IMR-90 (cell line): ENCODE measurements at places on chromosomes 2 and 18. TPM values are rescaled to one million over a fixed set of nuclear protein-coding genes. Genes with fewer than 3 reads are reported as not detected.
A peak's percentile ranks its signal among the peaks of the same experiment; 100 is the strongest.

EPAS1 gene
- 21.9 and 40.7 TPM in 2 replicates for total RNA-seq

APOB gene
- total RNA-seq, result under 0.01 TPM in 2 replicates

NEU2 gene
- total RNA-seq, result not detected in 2 replicates

SMPD4 gene
- 8.6 and 10.6 TPM in 2 replicates for total RNA-seq

C2orf76 gene
- 9.7 and 10.6 TPM in 2 replicates for total RNA-seq

BOLL gene
- total RNA-seq, result not detected in 2 replicates

- DNase-seq, result peak; percentile 61
Measured at GRCh38 chr2:158756976-158757375, 38.1 kb upstream of the DAPL1 start.

GRCh38 chr18:267380-267687, 513 bp downstream of the THOC1 start:
- DNase-seq, result no peak

- DNase-seq, result no peak
Measured at GRCh38 chr18:25704071-25704470, 352.1 kb upstream of the ZNF521 start.

DNA sequence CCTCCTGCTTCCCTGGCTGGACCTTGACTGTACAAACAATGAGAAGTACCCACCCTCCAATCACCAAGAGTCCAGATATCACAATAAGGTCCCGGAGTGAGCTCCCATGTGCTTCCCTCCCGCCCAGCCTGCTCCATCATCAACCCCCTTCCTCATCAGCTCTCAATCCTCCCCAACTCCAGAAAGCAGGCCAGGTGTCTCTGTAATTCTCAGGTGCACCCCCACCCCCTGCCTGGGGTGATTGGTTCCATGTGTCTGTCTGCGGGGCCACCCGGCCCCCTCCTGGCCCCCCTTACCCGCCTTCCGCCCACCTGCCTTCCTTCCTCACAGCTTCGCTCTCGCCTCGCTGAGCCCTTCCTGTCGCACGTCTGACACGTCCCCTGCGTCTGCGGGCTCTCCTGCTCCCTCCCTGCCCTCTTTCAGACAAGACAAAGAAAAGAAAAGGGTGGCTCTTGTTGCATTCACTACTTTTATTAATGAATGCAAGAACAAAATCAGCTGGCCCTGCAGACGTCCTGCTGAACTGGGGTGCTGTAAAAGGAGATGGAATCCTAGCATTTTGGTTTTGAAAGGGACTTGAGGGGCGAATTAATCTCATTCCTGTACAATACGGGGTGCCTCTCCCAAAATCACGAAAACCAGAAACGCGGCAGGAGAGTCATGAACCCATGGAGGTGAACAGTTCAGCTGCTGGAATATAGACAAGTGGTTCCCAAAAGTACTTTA, 26.5 kb upstream of the IGFBP2 start:
- DNase-seq, result no peak

DNA sequence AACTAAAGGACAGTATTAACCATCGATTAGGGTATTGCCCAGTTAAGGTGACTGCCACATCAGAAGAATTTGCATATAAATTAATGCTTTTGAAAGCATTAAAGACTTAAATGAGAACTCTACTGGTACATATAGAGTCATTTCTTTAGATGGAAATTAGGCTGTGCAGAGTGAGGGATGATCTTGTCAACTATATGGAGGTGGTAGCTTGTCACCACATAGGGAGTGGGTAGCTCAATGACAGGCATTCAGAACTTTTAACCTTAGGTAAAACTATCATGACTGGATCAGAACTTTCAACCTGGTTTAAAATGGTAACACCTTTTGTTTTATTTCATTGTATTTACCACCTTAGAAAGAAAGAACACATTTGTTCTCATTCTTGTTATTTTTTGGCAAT, 384.6 kb upstream of the LRRTM1 start:
- no peak for DNase-seq

DNA sequence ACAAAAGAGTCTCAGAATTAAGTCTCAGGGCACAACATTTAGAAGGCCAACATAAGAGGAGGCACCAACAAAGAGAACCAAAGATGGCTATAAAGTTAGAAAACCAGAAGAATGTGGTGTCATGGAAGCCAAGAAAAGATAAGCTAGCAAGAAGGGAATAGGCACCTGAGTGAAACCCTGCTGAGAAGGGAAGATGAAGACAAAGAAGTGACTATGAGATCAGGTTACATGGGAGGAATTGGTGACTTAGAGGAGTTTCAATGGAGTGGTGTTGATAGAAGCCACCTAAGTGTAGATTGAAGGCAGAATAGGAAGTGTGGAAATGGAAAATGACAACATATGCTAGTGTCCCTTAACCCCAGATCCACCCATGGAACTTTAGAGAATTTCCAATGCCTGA, 327.6 kb upstream of the KCNJ3 start:
- no peak for DNase-seq

DNA sequence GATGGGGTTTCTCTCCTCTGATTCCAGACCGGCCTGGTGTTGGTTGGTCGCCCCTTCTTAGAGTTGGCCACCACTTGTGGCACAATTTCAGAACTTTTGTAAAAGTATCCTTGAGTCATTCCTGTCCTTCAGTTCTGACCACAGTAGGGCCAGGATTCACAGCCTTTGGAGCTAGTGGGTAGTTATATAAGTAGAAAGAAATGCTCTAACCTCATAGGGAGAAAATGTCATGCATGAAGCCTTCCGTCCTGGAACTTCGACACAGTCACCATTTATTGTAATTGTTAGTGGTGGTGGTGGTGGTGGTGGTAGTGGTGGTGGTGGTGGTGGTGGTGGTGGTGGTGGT, 65.4 kb downstream of the EPAS1 start:
- DNase-seq, result peak; percentile 24

DNA sequence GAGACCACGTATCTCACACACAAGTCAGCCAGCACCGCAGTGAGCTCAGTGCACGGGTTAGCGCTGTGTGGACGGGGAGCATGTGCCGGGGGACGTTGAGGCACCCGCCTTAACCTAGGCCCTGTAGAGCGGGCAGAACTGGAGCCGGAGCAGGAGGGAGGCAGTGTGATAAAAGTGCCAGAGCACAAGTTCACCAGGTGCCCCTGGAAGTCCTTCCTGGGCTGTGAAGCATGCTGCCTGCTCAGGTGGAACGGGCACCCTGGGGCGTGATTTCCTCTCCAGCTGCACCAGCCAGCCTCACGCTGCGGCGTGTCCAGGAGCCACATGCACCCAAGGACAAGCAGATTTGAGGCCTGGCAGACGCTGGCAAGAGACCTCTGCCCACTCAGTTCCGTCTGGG, 50.3 kb downstream of the ITGB1BP1 start:
- no peak for DNase-seq

DNA sequence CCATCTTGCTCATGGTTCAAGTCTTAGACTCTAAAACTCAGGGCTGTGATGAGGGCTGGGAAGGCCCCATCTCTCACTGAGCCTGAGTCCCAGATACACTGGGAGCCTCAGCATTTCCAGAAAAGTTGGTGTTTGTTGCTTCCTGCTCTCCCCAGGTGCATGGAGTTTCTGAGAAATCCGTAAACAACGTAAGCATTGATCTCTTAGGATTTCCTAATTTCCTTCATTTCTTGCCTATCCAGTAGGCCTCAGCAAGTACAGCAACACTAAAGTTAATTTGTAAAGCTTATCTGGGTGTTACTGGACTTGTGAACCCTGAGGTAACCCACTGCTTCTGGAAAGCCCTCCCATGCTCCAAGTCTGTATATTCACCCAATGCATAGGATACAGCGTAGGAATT, 199.4 kb upstream of the SIX3 start:
- DNase-seq, result no peak

DNA sequence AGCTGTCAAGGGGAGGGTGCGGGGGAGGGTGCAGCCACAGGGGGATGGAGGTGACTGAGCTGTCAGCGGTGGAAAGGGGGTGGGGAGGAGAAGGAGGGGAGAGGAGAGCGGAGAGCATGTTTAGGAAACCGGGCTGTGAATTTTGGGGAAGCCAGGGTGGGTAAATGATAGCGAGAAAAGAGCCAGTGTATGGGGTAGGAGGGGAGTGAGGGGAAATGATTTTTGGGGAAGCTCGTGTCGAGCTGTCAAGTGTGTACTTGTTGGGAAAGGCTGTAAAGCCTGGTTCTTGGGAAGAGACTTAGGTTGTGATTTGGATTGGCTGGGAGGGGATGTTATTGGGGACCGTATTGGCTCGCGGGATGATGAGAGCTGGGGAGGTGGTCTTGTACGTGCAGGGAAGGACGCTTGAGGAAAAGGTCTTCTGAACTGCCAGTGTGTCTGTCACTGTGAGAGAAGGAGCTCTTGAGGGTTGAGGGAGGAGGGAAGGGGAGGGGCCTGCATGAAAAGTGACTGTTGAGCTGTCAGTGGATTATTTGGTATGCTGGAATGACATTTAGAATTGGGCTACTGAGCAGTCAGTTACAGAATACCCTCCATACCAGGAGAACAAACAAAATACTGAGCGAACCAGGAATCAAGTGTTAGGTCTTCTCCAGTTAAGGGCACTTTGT, 1.0 kb downstream of the UBR3 start:
- DNase-seq, result peak; percentile 41

- DNase-seq, result no peak
Measured at GRCh38 chr18:76514573-76514972, 19.5 kb upstream of the ZNF516 start.

- DNase-seq, result no peak
Measured at GRCh38 chr2:15195813-15196212, 365.3 kb downstream of the NBAS start.

- no peak for DNase-seq
Measured at GRCh38 chr2:4122726-4123125, 419.4 kb downstream of the DCDC2C start.

DNA sequence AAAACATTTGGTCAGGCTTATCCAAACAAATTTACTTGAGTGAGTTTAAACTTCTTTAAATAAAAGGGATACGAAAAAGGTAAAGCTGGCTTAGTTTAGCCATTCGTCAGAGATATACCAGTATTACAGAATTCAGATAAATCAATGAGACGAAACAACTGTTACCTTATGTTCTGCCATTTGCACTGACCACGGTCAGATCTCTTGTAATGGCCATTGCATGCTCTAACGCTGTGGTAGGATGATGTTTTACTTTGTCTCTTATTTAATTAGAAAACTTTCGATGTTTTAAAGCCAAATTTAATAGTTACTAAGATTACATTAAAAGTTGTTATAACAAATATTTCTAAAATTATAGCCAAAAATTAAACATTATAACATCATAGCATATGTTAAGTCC, 1.5 kb downstream of the C18orf54 start:
- peak; percentile 11 for DNase-seq

GRCh38 chr2:56211048-56211447, 27.3 kb downstream of the CCDC85A start:
- DNase-seq, result no peak

- peak; percentile 56 for DNase-seq
Measured at GRCh38 chr2:28395334-28396061, 2.8 kb downstream of the FOSL2 start.

- no peak for DNase-seq
Measured at GRCh38 chr18:63590373-63590772, 3.2 kb downstream of the SERPINB13 start.

- no peak for DNase-seq
Measured at GRCh38 chr2:176637142-176637485, 367.9 kb downstream of the MTX2 start.

DNA sequence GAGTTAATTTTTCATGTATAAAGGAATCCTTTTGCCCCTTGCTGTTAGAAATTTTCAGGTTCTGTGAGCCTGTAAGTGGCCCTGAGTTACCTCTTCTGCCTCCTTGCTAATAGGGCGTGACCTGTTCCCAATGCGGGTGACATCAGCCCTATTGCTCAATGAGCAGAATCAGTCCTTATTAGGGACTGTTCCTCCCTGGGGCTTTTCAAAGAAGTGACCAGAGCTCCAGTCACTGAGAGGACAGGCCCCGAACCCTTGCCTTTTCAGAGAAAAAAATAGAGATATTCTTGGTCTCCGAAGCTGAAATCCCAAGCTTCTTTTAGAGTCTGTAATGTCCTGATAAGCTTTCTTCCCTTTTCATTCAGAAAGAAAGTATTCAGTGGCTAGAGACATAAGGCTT, 8.2 kb upstream of the APOB start:
- DNase-seq, result no peak

GRCh38 chr18:26634631-26635030, 86.3 kb upstream of the KCTD1 start:
- no peak for DNase-seq

DNA sequence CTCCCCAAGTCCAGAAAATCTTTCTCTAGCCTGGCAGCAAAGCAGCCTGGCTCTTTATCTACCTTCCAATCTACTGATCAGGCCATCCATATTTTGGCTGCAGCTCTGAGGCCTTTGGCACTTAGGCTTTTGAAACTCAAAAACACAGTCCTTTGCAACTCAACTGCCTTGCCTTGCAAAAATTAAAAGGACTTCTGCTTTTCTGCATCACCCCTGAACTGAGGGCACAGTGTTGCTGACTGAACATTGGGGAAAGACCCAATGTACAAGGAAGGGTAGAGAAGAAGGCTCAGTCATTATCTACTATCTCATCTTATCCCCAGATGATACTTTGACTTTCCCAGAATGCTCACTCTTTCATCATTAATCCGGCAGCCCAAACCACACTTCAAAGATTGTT, 625.5 kb downstream of the ARHGAP15 start:
- DNase-seq, result no peak

GRCh38 chr2:124046332-124046731, 21.2 kb downstream of the CNTNAP5 start:
- no peak for DNase-seq

DNA sequence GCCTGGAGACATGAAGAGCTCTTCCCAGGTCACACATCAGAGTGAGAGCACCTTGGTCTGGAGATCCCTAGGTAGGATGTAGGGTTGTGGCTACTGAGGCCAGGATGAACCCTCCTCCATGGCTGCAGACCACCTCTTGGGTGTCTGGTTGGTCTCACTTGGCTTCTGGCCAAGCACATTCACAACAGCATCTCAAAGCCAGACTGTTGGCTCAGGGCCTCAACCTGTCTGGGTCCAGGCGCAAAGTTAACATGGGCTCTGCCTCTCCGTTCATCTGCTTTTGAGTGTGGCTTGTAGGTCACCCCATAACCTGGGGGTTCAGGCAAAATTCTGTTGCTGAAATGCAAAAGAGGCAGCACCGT, 40.1 kb downstream of the RHOB start:
- no peak for DNase-seq

GRCh38 chr2:226891780-226892590, 56.1 kb downstream of the RHBDD1 start:
- DNase-seq, result peak; percentile 92

GRCh38 chr2:204019572-204020501, 83.3 kb downstream of the ICOS start:
- peak; percentile 25 for DNase-seq

- DNase-seq, result no peak
Measured at GRCh38 chr2:74954500-74954874, 4.0 kb upstream of the POLE4 start.
